GM04504 (cell line): ENCODE measurements at places on chromosomes 6 and 20.

DNA sequence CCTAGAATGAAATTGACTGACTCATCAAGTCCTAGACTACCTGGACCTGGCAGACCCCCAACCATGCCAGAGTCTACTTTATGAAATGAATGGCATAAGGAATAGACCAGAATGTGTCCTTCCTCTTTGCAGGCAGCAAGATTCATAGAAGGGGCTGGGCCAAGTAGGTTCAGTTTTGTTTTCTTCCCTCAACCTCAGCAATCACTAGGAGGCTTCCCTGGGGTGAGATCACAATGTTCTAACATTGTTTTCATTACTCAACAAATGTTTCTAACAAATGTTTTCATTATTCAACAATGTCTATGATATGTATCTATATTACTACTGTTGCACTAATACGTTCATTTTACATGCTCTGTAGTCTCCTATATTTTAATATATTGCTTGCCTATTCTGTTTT lies 8.4 kb upstream of the FAM162B start:
- DNase-seq: no peak

DNA sequence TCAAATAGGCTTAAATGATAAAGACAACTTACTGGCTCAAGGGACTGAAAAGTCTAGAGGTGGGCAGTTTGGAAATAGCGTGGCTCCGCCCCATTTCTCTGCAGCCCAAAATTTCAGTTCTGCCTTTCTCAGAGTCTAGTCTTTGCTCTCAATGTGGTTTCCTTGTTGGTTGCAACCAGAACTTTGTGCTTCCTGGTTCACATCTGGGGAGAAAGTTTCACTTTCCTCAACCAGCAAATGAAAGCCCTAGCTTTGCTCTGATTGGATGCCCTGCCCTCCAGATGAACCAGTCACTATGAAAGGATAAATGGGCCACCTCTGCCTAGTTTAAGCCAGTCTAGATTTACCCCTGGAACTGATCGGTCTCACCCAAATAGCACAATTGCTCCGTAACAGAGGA lies 14.9 kb downstream of the SYCP2L start:
- DNase-seq: no peak

DNA sequence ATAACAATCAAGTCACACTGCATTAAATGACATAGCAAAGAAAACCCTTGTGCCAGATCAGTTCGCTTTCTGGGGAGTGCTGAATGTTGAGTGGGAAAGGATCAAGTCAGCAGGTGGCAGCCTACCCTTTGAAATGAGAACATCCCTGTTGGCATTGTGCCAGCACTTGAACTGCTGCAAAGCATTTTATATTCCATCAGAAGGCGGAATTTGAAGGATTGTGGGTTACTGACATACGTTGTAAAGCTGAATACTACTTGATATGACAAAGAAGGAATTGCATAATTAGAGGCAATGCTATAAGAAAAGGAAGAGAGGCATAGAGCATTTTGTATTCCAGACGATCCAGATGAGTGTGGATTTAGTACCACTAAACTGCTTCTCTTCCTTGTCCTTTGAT lies 26.5 kb downstream of the BCKDHB start:
- DNase-seq: peak; percentile 50

DNA sequence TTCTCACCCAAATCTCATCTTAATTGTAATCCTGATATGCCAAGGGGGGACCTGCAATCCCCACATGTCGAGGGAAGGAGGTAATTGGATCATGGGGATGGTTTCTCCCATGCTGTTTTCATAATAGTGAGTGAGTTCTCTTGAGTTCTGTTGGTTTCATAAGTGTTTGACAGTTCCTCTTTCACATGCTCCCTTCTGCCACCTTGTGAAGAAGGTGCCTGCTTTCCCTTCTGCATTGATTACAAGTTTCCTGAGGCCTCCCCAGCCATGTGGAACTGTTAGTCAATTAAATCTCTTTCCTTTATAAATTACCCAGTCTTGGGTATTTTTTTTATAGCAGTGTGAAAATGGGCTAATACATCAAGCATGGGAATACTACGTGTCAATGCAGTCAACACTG lies 925.0 kb upstream of the MAN1A1 start:
- no peak for DNase-seq

GRCh38 chr6:100393493-100393892 lies 71.2 kb downstream of the SIM1 start:
- DNase-seq: no peak

GRCh38 chr20:39010496-39010895 lies 48.4 kb downstream of the DHX35 start:
- no peak for DNase-seq

GRCh38 chr20:50555662-50556061 lies 45.5 kb downstream of the PTPN1 start:
- no peak for DNase-seq
